Globus pallidus (tissue), 1 donor: ENCODE measurements at places on chromosomes 1 and 21.

- DNase-seq: no peak
Measured at GRCh38 chr1:92494485-92495141, 7.9 kb upstream of the GFI1 start.

- DNase-seq: no peak
Measured at GRCh38 chr1:79042539-79042938, 36.0 kb upstream of the ADGRL4 start.

DNA sequence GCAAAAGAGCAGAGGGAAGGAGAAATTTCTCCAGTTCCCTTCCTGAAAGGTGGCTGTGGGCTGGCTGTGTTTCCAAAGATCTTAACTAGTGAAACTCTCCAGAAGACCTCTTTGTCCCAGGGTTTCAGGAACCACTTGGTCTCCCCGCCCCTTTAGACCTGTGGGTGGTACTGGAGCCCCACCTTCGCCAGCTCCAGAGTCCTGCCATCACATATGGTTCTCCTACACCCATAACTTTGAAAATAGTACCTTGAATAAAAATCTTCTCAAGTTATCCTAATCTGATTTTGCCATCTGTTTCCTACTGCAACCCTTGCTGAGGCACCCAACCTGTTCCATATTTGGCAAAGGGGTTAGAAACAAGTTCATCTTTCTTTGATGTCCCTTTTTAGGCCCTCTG lies 303.9 kb downstream of the SEC16B start:
- no peak for DNase-seq

GRCh38 chr1:27122652-27123051 lies 32.3 kb downstream of the SLC9A1 start:
- peak; percentile 61 for DNase-seq

- no peak for DNase-seq
Measured at GRCh38 chr1:47622776-47623556, 185.1 kb downstream of the FOXD2 start.

- DNase-seq: no peak
Measured at GRCh38 chr1:200561856-200562214, 58.7 kb downstream of the KIF14 start.

GRCh38 chr1:55244476-55245099 lies 29.4 kb upstream of the USP24 start:
- DNase-seq: peak; percentile 11

- no peak for DNase-seq
Measured at GRCh38 chr1:202129453-202130296, 7.0 kb downstream of the GPR37L1 start.

- DNase-seq: no peak
Measured at GRCh38 chr1:56135069-56135863, 444.1 kb downstream of the PLPP3 start.

- DNase-seq: no peak
Measured at GRCh38 chr21:27371115-27371974, 404.5 kb upstream of the ADAMTS5 start.

DNA sequence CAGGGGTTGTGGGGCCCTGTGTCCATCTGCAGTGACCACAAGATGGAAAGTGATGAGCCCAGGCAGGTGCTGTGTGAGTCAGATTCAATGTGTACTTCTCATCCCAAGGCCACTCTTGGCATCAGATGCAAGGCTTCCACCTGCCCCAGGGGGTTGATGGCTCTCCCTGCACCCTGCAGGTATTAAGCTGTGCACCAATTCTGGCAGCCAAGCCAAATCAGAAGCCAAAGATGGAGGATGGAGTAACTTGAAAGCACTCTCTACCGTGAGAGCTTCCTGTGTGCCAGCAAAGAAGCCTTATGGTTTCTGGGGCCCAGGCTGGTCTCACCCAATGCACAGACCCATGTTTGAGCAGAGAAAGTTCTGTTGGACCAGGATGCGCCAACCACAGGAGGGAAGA lies 44.3 kb upstream of the TENT5C start:
- DNase-seq: no peak

DNA sequence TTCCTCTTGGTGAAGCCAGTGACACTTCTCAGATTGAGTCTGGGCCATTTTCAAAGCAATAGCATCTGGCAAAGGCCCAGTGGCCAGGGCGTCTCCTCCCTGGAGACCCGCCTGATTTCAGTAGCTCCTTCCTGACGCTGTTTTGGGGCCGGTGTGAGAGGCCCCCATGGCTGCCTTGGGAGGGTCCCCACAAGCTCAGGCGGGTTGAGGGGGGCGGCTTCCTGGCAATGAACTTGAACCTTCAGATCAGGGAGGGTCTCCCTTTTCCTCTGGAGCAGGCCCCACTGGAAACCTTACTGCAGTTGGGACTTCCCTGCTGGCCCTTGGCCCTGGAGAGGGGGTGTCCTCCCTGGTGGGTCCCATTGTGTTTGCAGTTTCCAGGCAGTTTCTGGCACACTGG lies 121.2 kb downstream of the CRYAA start:
- DNase-seq: no peak
